ENCODE measurements at places on chromosomes 12 and 14. TPM values are rescaled to one million over a fixed set of nuclear protein-coding genes. Genes with fewer than 3 reads are reported as not detected.

Gene RND1
- 4.2 TPM for total RNA-seq

Gene SYT1
- total RNA-seq: not detected

Gene PTPRR
- total RNA-seq: not detected

Gene POTEG
- not detected for total RNA-seq

Gene KRT79
- total RNA-seq: not detected

Gene CFAP251
- 0.57 TPM for total RNA-seq

Gene LPAR5
- total RNA-seq: 5.8 TPM

Gene DPPA3
- not detected for total RNA-seq

Gene PMEL
- total RNA-seq: not detected

Gene SELPLG
- total RNA-seq: 217 TPM

Gene ALDH1L2
- 0.07 TPM for total RNA-seq

Gene ARMH4
- not detected for total RNA-seq

DNA sequence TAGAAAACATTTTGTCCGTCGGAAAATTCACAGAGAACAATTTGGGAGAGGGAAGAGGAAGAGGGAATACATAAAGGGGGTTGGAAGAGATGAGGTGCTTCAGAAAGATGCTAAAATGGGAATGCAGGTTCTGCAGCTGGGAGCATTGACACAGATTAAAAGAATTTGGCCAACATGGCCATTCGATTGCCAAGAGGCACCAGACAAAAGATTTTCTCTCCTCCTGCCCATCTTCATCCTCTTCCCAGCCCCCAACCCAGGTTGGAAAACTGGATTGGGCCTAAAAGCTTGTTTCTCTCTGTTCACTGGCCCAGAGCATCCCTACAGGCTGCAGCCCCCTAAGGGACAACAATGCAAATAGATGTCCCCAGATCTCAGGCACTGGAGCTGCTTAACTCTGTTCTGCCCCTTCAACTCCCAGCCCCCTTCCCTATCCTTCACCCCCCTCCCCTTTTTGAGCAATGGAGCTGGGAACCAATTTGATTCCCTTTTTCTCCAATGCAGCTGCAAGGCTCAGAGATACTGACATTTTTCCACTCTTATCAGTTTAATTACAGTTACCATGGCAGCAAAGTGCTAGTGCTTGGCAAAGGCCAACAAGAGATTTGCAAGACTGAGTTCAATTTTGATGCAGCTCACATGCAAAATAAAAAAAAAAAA, 1.9 kb downstream of the LMO3 start:
- DNase-seq: no peak

GRCh38 chr14:84390010-84390409, 1139.9 kb upstream of the FLRT2 start:
- no peak for DNase-seq

- no peak for DNase-seq
Measured at GRCh38 chr12:32024884-32025592, 65.8 kb downstream of the RESF1 start.

DNA sequence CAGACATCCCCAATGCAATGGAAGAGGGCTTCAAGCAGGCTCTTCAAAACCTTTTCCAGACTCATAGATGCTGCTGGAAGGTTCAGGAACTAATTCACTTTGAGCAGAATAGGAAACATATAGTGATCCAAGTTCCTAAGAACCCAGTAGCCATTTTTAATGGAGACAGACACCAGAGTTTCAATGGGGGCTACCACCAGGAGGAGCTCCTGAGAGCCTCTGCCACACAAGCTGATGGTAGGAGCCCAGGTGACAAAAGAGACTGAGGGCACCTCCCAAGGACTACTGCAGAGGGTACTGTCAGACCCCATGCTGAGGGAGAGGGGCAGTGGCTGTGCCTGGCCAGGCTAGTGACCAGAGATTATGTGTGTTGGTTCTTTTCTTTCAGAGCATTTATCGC, 45.9 kb downstream of the IFNG start:
- peak; percentile 23 for DNase-seq

GRCh38 chr12:11545484-11546330, 103.8 kb upstream of the ETV6 start:
- peak; percentile 59 for DNase-seq

GRCh38 chr12:24530689-24531088, 418.2 kb downstream of the BCAT1 start:
- no peak for DNase-seq

- DNase-seq: no peak
Measured at GRCh38 chr14:22563987-22564386, 25.0 kb downstream of the DAD1 start.

GRCh38 chr14:91805659-91806058, 61.7 kb downstream of the TC2N start:
- DNase-seq: no peak

- DNase-seq: no peak
Measured at GRCh38 chr12:97595936-97596335, 133.3 kb downstream of the RMST start.

DNA sequence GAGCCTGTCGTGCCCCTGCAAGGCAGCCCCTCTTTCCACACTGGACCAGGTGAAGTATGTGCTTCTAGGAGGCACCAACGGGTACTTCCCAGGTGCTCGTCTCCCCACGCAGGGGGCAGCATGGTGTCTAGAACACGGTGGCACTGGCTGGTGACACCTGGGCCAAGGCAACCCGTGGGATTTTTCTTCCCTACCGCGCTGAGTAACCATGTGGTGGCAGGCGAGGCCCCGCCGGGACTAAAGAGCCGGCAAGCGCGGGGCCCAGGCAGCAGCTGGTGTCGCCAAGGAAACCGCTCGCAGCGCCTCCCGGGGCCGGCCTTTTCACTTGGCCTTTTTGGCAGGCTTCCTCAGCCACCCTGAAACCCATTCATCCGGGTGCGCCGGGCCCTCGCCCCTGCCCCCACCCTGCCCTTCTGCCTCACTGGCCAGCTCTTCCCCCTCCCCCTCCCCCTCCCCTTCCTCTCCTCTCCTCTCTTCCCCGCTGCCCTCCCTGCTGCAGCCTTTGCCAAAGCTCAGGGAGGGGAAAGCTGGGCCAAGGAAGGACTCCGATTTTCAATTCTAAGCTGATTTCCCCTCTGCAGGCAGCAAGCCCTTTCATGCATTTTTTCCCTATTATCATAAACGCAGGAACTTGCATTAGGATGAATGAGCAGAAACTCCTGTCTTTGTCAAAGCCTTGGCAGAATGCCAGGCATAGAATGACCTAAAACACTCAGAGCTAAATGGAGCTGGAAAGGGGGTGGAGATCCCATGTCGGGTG, 81.2 kb downstream of the IRF2BPL start:
- peak; percentile 71 for DNase-seq

- no peak for DNase-seq
Measured at GRCh38 chr12:55979069-55979468, 5.2 kb downstream of the RAB5B start.

DNA sequence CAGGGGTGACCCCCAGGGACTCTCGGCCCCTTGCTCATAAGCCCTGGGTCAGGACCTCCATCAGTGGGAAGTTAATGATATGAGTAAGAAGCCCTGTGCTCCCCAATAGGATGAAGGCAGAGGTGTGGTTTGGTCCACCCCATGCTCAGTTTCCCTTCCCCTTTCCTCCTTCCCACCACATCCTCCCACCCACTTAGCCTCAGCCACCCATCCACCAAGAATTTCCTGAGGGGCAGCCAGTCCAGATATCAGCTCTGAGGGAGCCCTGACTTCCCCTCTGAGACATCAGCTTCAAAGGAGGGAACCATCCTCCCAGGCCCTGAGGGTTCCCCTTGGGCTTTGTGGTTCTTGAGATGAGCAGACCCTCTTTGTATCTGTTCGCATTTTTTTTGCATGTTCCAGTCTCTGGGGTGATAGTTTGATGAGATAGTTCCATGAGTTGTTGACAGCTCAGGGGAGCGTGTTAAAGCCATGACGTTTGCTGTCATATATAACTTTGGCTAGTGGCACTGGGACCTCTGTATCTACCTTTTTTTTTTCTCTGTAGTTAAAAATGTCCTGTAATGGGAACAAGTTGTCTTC, 71.2 kb downstream of the LGMN start:
- DNase-seq: no peak

DNA sequence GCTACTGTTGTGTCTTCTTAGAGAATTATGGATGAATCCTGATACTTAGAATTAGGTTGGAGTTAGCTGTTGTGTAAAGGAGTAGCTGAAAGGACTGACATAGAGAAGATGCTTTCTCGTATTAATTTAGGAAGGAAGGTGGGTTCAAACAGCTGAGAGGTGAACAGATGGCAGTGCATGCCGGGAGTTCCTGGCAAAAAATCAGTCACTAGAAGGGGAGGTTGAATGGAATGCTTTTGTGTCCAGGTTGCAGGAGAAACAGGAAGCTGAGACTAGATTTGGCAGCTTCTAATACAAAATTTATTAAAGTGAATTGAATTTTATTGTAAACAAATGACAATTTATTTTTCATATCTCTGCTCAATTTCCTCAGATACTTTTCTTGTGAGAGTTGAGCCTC, 70.8 kb downstream of the BTG1 start:
- no peak for DNase-seq

DNA sequence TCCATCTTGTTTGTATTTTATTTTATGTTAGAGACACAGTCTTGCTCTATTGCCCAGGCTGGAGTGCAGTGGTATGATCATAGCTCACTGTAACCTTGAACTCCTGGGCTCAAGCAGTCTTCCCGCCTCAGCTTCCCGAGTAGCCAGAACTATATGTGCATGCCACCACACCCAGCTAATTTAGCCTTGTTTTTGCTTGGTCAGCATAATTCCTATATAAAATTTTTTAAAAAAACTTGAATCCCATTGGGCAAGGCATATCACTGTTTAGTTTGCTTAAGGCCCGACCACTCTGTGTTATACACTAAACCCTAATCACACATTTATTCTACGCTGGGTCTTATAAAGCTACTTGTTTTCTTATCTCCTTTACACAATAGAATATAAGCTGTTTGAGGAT, 266.4 kb downstream of the AKAP6 start:
- no peak for DNase-seq

GRCh38 chr12:82942521-82942920, 255.8 kb downstream of the TMTC2 start:
- no peak for DNase-seq

- no peak for DNase-seq
Measured at GRCh38 chr14:58712357-58712756, 74.6 kb downstream of the DACT1 start.

DNA sequence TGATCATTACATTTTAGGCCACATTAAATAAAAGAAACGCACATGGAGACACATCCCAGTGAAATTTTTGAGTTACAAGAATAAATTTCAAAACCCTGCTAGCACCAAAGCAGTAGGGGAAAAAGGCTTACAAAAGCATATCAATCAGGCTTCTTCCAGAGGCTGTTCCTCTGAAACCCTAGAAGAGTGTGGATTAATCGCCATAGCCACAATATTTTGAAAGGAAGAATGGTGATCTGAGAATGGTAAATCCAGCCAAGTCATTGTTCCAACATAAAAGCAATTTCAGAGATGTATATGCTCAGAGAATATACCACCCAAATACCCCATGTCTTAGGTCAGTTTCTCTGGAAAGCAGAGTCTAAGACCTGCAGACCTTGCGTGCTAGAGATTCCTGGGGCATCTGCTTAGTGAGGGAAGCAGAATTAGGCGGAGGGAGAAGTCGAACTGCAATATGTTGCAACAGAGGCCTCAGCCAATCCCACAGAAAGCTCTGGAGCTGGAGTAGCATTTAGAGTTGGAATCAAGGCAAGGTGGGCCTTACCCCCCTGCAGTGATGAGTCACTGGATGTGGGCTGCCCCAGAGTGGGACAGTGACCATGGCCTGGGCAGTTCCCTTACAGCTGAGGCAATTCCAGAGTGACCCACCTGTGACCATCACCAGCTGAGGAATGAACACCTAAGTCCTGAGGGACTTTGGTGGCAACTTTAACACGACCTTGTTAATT, 125.2 kb downstream of the NTF3 start:
- DNase-seq: no peak
